ENCODE measurements at places on chromosomes 3 and 15. TPM values are rescaled to one million over a fixed set of nuclear protein-coding genes. Genes with fewer than 3 reads are reported as not detected.

- no peak overlapping the region for H3K4me3 ChIP-seq
- no peaks in the 10 kb centered on the region for H3K27me3 ChIP-seq
- H3K4me1 ChIP-seq: no peaks in the 10 kb centered on the region
These were observed 119.4 kb upstream of the ARPP21 start for GRCh38 chr3:35519936-35520335.

DNA sequence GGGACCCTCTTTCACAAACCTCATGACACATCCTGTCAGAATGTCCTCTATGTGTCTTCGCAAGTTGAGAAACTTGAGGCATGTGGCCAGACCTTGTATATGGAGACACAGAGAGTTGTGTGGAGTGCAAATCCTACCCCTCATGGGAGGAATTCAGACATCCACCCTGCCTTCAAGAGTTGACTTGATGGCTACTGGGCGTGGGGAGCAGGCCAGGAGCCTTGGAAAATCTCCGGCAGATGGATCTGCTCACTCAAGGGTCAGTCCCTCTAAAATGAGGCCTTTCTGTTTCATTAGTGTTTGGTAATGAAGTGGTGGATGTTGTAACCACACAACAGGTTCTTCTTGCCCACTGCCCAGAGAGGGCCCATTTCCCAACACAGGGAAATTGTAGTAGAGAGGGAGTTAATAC is 79.0 kb downstream of the ASB7 start:
- H3K4me3 ChIP-seq: no peak overlapping the region
- no peak overlapping the region for H3K27ac ChIP-seq
- no peaks in the 10 kb centered on the region for H3K27me3 ChIP-seq
- no peaks in the 10 kb centered on the region for H3K4me1 ChIP-seq
- H3K36me3 ChIP-seq: no peaks in the 10 kb centered on the region

- H3K4me1 ChIP-seq: peaks cover 31% of the 10 kb centered on the region
- H3K36me3 ChIP-seq: no peaks in the 10 kb centered on the region
- H3K27ac ChIP-seq: no peak overlapping the region
These were observed 3.1 kb downstream of the SH3BP5 start for GRCh38 chr3:15329046-15330005.

DNA sequence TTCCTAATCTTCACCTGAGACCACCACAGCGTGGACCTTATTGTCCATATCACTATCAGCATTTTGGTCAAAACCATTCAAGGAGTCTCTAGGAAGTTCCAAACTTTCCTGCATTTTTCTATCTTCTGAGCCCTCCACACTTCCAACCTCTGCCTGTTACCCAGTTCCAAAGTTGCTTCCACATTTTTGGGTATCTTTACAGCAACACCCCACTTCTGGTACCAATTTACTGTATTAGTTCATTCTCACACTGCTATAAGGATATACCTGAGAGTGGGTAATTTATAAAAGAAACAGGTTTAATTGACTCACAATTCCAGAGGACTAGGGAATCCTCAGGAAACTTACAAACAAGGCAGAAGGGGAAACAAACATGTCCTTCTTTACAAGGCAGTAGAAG is 103.3 kb upstream of the CBLB start:
- DNase-seq: no peak
- H3K27me3 ChIP-seq: no peaks in the 10 kb centered on the region
- H3K4me1 ChIP-seq: no peaks in the 10 kb centered on the region

DNA sequence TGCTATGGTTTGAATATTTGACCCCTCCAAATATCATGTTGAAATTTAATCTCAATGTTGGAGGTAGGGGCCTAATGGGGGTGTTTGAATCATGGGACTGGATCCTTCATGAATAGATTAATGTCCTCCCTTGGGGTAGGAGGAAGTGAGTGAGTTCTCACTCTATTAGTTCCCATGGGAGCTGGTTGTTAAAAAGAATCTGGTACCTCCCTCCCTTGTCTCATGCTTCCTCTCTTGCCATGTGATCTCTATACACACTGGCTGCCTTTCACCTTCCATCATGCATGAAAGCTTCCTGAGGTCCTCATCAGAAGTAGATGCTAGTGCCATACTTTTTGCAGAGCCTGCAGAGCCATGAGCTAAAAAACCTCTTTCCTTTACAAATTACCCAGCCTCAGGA is 177.7 kb upstream of the MCTP2 start:
- no peak overlapping the region for H3K4me3 ChIP-seq
- no peak overlapping the region for H3K27ac ChIP-seq
- DNase-seq: no peak
- no peaks in the 10 kb centered on the region for H3K36me3 ChIP-seq

DNA sequence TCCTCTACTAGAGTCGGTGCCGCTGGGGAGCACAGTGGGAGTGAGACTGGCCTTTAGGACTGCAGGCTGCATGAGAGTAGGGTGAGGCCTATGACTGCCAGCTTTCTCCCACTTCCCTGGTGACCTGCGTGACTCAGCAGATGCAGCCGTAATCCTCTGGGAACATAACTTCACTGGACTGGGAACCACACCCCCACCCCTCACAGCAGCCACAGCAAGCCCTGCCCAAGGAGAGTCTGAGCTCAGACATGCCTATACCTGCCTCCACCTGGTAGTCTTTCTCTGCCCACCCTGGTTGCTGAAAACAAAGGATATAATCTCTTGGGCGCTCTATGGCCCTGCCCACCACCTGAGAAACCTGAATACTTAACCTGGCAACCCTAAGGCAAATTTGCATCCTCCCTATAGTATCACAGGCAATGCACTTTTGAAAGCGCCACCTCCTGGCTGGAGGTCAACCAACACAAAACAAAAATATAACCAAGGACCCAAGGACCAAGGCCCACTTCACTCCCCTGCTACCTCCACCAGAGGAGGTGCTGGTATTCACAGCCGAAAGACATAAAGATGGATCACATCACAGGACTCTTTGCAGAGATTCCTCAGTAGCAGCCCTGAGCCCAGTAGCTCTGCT is 308.9 kb downstream of the CTNNB1 start:
- H3K27me3 ChIP-seq: no peaks in the 10 kb centered on the region
- H3K27ac ChIP-seq: no peak overlapping the region
- H3K36me3 ChIP-seq: no peaks in the 10 kb centered on the region
- H3K4me1 ChIP-seq: no peaks in the 10 kb centered on the region
- peak; percentile 46 for DNase-seq

- H3K4me1 ChIP-seq: no peaks in the 10 kb centered on the region
- H3K27me3 ChIP-seq: no peaks in the 10 kb centered on the region
- H3K36me3 ChIP-seq: no peaks in the 10 kb centered on the region
- no peak overlapping the region for H3K4me3 ChIP-seq
- no peak overlapping the region for H3K27ac ChIP-seq
These were observed 51.1 kb downstream of the NEDD4 start for GRCh38 chr15:55942332-55942731.

GRCh38 chr3:134366928-134367811 is 7.1 kb downstream of the AMOTL2 start:
- DNase-seq: no peak
- H3K36me3 ChIP-seq: peaks cover 51% of the 10 kb centered on the region
- no peak overlapping the region for H3K4me3 ChIP-seq

DNA sequence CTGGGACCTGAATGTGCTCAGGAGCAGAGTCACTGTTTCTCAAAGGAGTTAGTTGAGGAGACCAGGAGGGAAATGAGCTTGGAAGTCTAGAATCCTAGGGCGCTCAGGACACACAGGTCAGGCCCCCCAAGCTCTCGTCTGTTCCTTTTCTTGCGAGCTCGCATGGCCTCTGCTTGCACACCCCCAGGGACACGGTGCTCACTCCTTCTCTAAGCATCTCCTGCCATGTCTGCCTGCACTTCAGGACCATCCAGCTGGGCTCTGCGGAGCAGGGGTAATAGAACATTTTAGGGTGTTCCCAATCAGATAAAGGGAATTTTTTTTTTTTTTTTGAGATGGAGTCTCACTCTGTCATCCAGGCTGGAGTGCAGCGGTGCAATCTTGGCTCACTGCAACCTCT is 213.2 kb downstream of the XXYLT1 start:
- no peak for DNase-seq
- no peak overlapping the region for H3K27ac ChIP-seq
- no peaks in the 10 kb centered on the region for H3K27me3 ChIP-seq
- H3K4me1 ChIP-seq: no peaks in the 10 kb centered on the region
- no peaks in the 10 kb centered on the region for H3K36me3 ChIP-seq

DNA sequence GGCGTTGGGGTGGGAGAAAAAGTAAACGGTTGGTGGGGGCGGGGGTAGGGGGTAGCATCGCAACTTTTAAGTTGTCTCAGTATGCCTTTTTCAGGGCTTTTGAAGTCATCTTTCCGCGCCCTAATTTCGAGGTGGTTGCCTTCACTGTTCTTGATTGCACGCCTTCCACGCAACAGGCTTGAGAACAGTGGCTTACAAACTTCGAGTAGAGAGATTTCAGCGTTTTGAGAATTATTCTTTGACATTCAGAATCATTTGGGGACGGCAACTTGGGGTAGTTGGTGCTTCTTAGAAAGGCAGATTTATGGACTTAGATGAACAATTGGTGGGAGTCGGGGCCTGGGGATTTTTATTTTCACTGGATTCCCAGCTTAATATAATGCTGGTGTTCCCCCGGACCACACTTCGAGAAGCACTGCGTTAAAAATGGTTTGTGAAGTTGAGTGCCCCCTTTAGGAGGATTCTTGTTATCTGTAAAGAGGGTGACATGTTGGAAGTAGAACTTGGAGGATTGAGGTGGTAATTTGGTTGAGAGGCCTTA is 880 bp downstream of the PPP4R2 start:
- H3K27ac ChIP-seq: peak overlapping the region; percentile 89
- H3K36me3 ChIP-seq: peaks cover 17% of the 10 kb centered on the region
- H3K4me3 ChIP-seq: peak overlapping the region; percentile 89
- H3K27me3 ChIP-seq: no peaks in the 10 kb centered on the region
- DNase-seq: peak; percentile 75

DNA sequence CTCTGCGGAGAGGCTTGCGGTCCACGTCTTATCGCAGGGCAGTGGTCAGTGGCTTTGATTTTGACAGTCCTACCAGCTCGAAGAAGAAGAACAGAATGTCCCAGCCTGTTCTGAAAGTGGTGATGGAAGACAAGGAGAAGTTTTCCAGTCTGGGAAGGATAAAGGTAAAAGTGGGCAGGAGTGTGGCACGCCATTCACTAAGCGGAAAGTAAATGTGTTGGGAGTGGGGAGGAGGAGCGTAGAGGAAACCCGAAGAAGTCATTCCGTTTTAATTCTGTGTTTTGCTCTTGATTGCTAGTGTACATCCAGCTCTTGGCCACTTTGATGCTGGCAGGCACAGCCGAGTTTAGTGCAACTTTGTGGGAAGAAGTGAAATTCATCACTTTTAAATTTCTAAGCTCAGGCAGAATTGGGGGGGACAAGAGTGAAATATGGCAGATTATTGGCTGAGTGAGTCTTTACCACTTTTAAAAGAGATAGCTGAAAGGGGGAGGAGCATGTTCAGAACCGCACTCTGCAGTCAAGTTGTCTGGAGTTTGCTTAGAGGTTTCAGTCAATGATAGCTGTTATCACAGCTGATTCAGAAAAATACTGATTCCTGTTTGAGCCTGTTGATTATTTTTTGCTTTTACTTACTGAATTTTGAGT is 1.8 kb downstream of the ARHGEF26 start:
- peak; percentile 19 for DNase-seq
- H3K27ac ChIP-seq: no peak overlapping the region
- H3K27me3 ChIP-seq: peaks cover 41% of the 10 kb centered on the region
- H3K4me3 ChIP-seq: peak overlapping the region; percentile 94
- H3K4me1 ChIP-seq: peaks cover 13% of the 10 kb centered on the region

GRCh38 chr15:78671626-78672211 is 30.7 kb upstream of the CHRNB4 start:
- no peak overlapping the region for H3K27ac ChIP-seq
- H3K4me1 ChIP-seq: peaks cover 48% of the 10 kb centered on the region
- H3K4me3 ChIP-seq: peak overlapping the region; percentile 12
- peak; percentile 69 for DNase-seq
- H3K36me3 ChIP-seq: no peaks in the 10 kb centered on the region

DNA sequence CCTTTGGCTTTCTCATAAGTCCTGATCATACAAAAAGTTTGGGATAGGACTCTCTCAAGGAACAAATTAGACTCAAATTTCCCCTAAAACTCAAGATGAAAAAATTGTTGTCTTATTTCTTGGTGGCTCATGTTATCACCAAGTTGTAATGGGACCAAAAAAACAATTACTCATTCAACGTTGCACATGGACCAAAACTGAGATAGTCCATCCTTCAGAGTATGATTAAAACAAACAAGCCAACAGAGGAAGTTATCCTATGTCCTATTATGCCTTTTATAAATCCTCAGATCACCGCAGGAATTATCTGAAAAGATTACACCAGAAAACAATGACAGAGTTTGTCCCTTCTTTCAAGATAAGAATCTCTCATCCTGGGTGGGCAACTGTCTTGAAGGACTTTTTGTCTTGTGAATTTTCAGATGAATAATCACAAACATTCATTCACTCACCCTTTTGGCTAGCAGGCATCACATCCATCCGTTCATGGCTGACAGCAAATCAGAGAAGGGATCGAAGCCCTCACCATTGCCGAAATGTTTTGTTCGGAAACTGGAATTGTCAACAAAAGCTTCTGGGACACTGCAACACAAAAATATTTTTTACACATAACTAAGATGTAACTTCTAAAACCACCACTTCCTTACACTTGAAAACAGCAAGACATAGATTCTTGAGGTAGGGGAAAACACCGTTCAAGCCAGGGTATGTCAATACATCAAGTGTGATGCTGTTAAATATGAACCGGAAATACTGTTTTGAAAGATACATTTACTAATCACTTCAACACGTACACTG is 90.4 kb downstream of the FOXP1 start:
- no peaks in the 10 kb centered on the region for H3K36me3 ChIP-seq
- no peak overlapping the region for H3K27ac ChIP-seq
- no peak for DNase-seq
- H3K4me3 ChIP-seq: no peak overlapping the region

DNA sequence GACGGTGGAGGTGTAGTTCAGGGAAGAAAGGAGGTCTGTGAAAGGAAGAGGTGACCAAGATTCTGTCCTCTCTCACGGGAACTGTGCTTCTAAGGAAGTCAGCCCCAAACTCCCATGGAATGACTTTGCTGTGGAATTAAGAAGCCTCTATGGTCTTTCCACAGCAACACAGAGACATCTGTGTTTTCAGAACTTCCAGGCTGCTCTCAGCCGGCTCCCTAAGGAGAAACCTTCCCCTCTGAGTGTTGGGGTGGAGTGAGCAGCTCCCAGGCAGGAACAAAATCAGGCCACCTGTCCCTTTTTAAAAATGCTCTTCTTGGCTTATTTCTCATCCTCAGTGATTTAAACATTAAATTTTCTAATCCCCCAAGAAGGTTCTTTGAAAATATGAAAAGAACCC is 53.3 kb upstream of the SNRK start:
- H3K4me1 ChIP-seq: no peaks in the 10 kb centered on the region
- H3K27ac ChIP-seq: no peak overlapping the region
- 0 out of 2 replicates have a peak, but pooled peaks cover 4% of the 10 kb centered on the region for H3K36me3 ChIP-seq
- H3K27me3 ChIP-seq: no peaks in the 10 kb centered on the region
- no peak for DNase-seq

GRCh38 chr3:114789803-114790202 is 357.3 kb downstream of the ZBTB20 start:
- no peak overlapping the region for H3K27ac ChIP-seq
- H3K36me3 ChIP-seq: no peaks in the 10 kb centered on the region
- no peaks in the 10 kb centered on the region for H3K4me1 ChIP-seq
- no peak for DNase-seq
- H3K4me3 ChIP-seq: no peak overlapping the region

The GOLGA8R gene
- total RNA-seq: 0.17 TPM

The TGFBR2 gene
- 13.0 TPM for total RNA-seq

The NCKIPSD gene
- total RNA-seq: 45.1 TPM

The COLQ gene
- 0.66 TPM for total RNA-seq

The PEX11A gene
- 4.5 TPM for total RNA-seq

The SQOR gene
- not detected for total RNA-seq
